ENCODE measurements at places on chromosomes 16 and 17.

GRCh38 chr16:67026570-67026969, 2.4 kb upstream of the CBFB start:
- no peak for DNase-seq

DNA sequence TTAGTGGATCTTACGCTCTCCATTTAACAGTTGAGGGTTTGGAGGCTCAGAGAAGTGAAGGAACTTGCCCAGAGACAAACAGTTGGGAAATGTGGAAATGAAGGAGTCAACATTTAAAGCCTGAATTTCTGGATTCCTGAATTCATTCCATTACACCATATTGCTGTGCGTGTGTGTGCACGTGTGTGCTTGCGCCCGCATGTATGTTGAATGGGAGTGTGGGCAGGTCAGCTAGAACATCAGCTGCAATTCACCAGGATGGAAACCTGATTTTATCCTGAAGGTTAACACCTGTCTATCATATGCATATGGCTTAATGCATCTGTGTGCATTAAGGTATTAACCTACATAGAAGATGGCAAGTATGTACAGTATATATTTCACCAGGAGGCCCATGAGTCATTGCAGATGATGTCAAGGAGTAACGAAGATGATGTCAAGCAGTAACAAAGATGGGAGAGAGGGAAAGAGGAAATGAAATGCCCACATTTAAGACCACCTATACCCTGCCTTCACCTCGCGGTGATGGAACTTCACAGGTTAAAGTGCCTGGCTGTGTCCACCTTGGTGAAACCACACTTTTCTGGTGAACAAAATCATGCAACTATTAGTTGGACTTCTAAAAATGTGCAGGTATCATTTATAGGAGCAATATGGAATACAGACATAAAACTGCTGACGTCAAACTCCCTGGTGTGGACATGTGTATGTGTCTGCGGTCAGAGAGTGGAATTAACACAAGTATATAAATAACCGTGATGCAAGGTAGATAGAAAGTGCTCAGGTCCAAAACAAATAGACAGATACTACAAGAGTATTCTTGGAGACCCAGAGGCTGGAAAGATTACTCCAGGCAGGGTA, 832 bp upstream of the ADAP2 start:
- no peak for DNase-seq

- no peak for DNase-seq
Observed at GRCh38 chr16:17439580-17439979, 31.2 kb downstream of the XYLT1 start.

DNA sequence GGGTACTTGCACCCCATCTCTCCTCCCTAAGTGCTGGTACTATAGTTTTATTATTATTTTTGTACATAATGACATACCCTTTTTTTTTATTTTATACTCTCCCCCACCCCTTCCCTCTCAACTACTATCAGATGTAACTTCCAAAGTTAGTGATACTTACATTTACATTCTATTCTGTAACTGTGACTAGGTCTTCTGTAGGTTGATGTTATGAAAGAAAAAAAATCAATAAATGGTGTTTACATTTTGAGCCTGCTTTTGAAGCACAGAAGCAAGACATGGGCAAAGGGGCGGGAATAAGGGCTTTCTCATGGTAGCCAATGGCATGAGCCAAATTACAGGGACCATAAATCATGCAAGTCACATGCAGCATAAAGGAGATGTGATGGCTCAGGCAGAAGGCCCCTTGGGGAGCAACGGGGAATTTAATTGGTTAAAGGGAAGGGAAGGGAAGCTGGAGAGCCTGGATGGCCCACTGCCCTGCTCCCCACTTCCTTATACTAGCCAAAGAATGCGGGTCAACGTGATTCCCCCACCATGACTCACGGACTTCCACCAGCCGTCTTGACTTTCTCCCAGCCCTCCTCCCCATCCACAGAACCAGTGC, 2.4 kb upstream of the ACSF2 start:
- DNase-seq = peak; percentile 99

- DNase-seq = no peak
Observed at GRCh38 chr16:8888951-8889892, 7.1 kb downstream of the LITAFD start.

DNA sequence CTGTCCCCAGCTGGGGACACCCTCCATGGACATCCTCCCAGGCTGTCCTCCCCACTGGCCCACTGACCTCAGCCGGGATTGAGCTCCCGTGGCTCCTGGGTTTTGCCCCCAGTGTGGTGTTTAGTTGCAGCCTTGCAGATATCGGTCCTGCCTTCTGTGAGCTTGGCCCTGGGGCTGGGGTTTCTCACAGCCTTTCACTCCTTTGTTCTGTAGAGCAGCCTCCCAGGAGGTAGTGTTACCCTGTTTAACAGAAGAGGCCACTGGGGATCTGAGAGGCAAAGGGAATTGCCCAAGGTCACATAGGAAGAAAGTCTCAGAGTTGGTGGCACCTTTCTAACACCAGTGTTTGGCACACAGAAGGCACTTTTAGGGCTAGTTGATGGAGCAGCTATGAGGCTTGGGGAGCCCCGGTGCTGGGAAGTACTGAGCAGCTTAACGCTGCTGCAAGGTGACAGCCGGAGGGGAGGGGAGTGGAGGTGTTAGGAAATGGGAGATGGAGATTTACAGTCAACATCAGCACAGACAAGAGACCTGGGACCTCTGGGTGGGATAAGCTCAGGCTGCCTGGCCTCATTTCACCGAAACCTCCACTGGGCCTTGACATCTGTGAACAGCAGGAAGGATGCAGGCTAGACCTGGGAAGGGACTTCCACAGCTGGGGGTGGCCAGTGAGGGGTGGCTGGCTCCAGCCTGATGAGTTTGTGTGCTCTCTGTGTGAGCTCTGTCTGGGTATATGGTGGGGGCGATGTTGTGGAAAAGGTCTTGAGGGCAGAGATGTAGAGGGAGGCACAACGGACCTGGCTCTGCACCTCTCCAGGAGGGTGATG, 26.1 kb downstream of the CACNA1G start:
- DNase-seq = no peak

DNA sequence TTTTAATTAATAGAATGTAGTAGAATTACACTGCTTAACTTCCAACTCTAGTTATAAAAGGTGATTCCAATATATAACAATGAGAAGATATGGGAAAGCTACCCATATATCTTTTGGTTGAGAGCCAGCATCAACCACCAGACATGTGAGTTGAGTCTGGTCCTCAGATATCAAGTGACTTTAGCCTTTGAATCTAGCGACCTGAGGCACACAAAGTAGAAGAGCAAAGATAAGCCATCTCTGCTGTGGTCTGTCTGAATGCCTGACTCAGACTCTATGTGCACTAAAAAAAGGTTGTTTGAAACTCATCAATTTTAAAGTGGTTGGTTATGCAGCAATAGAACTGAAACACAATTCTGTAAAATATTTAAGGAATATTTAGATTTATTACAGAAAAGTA, 492.5 kb upstream of the SOX9 start:
- peak; percentile 44 for DNase-seq

DNA sequence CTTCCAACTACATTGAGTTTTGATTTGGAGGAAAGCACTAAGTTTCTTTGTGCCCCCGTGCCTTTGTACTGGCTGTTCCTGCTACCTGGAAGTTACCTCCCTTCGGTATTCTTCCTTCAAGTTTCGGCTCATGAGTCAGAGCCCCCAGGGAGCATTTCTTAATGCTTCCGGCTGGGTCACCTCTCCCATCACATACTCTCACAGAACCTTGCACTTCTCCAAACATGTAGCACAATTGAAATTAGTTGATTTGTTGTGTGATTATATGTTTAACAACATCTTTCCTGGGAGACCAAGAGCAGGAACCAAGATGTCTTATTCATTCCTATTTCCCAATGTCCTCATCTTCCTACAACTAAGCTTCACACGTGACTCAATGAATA, 158.6 kb upstream of the CDH5 start:
- DNase-seq = no peak

DNA sequence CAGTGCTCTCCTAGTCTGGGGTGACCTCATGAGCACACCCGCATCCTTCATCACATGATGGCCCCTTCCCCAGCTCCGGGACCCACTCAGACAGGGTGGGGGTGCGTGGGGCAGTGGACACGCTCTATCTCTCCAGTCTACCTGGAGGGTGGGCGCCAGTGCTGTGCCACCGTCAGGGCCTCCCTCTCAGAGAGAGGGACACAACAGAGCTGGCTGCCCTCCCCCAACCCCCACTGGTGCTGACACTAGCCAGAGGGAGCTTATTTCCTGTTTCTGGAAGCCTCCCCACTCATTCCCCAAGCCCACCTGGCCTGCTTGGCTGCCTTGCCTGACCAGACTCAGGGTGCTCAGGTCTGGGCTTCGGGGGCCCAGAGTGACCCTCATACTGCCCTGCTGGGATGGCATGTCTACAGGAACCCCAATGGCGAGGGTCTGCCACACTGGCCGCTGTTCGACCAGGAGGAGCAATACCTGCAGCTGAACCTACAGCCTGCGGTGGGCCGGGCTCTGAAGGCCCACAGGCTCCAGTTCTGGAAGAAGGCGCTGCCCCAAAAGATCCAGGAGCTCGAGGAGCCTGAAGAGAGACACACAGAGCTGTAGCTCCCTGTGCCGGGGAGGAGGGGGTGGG, 8.2 kb downstream of the CES2 start:
- no peak for DNase-seq

DNA sequence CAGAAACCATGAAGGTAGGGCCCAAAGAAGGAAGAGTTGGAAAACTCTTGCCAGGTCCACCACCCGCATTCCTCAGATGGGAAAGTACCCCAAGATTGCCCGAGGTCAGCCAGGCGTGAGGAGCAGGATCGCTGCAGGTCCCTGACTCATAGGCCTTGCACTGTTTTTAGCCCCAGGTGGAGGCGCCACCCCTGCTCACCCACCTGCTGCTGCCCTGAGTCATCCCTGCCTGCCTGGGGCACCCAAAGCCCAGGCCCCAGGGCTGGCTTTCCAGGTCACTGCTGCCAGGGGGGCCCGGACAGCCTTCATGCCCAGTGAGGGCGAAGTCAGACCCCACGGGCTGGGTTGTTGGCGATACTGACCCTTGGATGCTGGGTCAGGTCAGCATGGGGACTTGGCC, 100.9 kb downstream of the AMFR start:
- DNase-seq = no peak

DNA sequence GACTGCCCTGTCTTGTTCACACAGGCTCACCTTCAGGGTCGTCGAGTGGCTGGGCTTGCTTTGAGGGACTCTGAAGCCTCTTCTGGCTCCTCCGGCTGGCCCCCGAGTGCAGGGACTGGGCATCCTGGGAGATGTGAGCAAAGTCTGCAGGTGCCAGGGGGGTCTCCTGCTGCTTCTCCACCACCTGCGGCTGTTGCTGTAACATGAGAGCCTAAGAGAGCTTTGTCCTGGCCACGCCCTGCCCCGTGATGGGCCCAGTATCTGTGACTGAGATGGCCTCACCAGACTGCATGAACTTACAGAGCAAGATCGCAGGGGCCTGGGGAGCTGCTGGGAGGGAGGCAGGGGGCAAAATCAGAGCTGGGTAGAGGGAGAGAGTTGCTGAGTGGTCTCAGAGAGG, 12.5 kb downstream of the ERN2 start:
- DNase-seq = no peak

DNA sequence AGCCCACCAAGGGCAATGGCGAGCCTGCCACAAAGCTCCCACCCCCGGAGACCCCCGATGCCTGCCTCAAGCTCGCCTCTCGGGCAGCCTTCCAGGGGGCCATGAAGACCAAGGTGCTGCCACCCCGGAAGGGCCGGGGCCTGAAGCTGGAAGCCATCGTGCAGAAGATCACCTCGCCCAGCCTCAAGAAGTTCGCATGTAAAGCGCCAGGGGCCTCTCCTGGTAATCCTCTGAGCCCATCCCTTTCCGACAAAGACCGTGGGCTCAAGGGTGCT, 40.1 kb downstream of the SREBF1 start:
- DNase-seq = no peak

GRCh38 chr16:78961464-78961863, 639.1 kb downstream of the MAF start:
- no peak for DNase-seq

DNA sequence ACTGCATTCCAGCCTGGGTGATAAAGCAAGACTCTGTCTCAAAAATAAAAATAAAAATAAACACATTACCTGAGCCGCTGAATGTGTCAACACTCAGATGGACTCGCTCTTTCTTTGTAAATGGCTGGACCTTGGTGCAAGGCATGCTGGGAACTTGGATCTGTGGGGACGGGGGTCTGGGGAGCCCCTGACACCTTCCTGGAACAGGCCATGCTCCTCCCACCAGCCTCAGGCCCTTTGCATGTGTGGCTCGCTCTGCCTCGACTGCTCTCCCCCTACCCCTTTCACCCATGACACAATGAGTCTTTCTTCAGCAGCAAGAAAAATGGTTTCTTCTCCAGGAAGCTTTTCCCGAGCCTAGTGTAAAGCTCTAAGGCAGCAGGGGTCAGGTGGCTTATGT, 94.0 kb upstream of the CDH5 start:
- no peak for DNase-seq

DNA sequence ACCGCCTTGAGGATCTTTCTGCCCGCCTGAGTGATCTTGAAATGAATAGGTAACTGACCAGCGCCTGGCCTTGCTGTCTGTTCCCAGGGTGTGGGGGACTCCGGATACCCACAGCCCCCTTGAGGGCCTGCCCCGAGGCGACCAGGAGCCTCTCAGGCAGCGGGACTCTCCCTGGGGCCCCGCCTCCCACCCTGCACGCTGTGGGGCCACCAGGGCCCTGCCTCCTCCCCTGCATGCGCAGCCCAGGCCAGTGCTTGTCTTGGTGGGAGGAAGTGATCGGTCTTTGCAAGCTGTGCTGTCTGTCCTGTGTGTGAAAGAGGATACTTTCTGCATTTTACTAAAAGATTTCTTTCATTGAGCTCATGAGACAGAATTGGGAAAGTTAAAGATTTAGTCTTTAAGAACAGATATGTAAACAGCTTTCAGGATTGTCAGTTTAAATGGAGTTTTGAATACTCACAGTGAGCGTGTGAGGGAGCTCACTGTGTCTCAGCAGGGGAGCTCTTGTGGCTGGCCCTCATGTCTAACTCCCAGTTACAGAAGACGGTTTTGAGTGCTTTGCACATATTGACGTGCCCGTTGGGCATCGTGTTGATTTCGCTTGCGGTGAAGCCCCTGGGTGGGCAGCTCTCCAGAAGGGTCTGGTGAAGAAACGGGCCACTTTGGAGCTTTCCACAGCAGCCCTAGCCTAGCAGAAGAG, 36.1 kb upstream of the CAPN15 start:
- no peak for DNase-seq

- peak; percentile 19 for DNase-seq
Observed at GRCh38 chr17:60526726-60527125, 684 bp upstream of the APPBP2 start.

DNA sequence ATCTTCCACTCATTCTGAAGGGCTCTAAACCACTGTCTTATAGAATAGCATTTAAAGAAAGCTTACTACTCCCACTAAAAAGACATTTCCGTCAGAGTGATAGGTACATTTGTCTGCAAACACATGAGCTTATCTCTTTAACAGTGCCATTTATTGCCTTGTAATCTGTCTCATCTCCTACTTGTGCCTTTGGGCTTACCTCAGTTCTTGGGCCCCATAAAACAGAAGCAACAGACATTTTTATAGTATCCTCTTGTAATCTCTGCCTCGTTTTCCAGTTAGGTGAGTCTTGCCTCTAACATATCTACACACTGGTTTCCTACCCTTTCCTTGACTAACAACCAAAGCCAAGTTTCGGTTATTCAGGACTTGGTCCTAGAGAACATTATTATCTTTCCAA, 681.4 kb upstream of the KIF2B start:
- no peak for DNase-seq

- no peak for DNase-seq
Observed at GRCh38 chr16:78686601-78687000, 587.1 kb downstream of the WWOX start.

All from fibroblast of skin of right biceps (primary cell).